ENCODE measurements at places on chromosomes 7 and 10.

DNA sequence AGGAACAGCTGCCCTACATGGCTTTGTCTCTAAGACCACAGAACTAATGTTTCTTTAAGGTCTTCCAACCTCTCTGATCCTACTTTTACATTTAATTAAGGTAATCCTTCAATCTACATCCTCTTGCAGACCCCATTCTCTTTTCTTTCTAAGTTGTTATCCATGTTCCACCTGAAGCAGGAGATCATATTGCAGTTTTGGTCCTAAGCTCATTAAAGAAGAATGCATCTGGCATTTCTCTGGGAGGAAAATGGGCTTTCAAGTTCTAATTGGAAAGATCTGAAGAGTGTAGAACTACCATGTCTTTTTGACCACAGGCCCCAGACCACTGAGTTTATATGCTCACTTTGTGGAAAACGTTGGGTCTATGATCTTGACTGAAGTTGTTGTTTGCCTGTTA, 111.2 kb downstream of the SEM1 start:
- DNase-seq = no peak

- no peak for DNase-seq
Observed at GRCh38 chr7:49669285-49669684, 104.2 kb upstream of the VWC2 start.

- no peak for DNase-seq
Observed at GRCh38 chr7:41698114-41698513, 4.8 kb downstream of the INHBA start.

- DNase-seq = no peak
Observed at GRCh38 chr7:21580073-21580521, 37.3 kb downstream of the DNAH11 start.

DNA sequence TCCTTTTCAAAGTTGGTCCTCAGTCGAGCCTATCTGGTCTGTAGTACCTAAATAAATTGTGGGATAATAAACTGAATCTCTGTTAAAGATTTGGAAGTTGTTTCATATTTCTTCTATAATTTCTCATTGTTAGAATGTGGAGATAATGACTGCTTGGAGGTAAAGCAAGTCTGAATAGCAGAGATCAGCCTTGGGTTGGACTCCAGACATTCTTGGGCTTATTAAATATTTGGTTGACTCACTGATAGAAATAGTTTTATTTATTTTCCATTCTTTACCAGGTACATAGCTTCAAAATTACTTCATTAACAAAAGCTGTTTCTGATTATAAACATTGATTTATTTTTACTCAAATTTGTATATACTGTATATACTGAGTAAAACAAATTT, 34.3 kb downstream of the TPST1 start:
- no peak for DNase-seq

DNA sequence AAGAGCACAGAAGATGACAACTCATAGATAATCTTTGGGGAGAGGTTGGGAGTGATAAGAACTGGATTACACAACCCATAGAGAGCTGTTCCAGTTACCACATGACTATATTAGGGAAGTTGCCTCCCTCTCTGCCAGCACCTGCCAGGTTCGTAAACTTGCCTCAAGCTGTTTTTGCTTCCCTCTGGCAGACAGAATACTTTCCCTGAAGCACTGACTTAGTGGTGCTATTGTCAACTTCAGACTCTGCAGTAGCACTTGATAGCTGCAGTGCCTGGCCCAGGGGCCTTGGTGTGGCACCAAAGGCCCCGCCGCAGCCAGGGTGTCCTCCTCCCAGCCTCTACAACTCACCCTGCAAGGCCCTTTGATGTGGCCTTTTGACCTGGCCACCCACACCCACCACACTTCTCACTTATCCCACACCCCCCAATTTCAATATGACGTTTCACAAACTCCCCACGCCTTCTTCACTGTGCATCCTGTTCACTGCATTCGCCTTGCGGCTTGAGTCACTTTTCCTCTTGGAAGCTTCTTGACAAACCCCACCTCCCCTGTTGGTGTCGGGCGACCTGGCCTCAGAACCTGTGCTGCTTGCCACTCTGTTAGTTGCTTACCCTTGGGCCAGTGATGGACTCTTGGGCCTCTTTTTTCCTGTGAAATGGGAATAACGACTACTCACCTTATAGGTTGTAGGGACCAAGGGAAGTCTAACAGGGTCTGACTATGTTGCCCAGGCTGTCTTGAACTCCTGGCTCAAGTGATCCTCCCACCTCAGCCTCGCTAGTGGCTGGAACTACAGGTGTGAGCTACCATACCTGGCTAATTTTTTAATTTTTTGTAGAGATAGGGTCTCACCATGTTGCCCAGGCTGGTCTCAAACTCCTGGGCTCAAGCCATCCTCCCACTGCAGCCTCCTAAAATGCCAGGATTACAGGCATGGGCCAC, 50.2 kb upstream of the PODXL start:
- DNase-seq = no peak

DNA sequence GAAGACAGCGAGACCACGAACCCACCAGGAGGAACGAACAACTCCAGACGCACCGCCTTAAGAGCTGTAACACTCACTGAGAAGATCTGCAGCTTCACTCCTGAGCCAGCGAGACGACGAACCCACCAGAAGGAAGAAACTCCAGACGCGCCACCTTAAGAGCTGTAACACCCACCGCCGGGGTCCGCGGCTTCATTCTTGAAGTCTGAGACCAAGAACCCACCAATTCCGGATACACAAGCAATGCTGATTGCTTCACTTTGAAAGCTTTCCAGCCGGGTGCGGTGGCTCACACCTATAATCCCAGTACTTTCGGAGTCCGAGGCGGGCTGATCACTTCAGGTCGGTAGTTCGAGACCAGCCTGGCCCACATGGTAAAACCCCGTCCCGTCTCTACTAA, 177.2 kb upstream of the MYO3A start:
- no peak for DNase-seq
